Activated T-helper 1 cell treated with anti-CD3 and anti-CD28 coated beads, Interleukin-12 subunit alpha, Interleukin-12 subunit beta, Interleukin-2, Interleukin-4 antibody, amounts not matched to agents 30 ng/mL and 10 ng/mL and 1 ng/mL, durations not matched to agents 14 hours and 24 hours and 36 hours (primary cell): ENCODE measurements at places on chromosomes 2 and 18. TPM values are rescaled to one million over a fixed set of nuclear protein-coding genes. Genes with fewer than 3 reads are reported as not detected.

Gene HOXD1
- total RNA-seq: not detected in 2 replicates

Gene MAPK4
- total RNA-seq: not detected in 2 replicates

Gene REG1B
- not detected in 2 replicates for total RNA-seq

Gene AQP12B
- not detected in 2 replicates for total RNA-seq

Gene ANKRD62
- total RNA-seq: not detected in 2 replicates

Gene IL1R2
- total RNA-seq: 1.1 and 1.3 TPM in 2 replicates

Gene HES6
- 10.3 and 11.2 TPM in 2 replicates for total RNA-seq

Gene CACNB4
- 0.39 and 0.83 TPM in 2 replicates for total RNA-seq

Gene NGEF
- 0.21 TPM in 1 of 2 replicates, not detected in the other for total RNA-seq

Gene HRH4
- 1.7 and 1.9 TPM in 2 replicates for total RNA-seq

Gene CREG2
- total RNA-seq: not detected in 2 replicates

DNA sequence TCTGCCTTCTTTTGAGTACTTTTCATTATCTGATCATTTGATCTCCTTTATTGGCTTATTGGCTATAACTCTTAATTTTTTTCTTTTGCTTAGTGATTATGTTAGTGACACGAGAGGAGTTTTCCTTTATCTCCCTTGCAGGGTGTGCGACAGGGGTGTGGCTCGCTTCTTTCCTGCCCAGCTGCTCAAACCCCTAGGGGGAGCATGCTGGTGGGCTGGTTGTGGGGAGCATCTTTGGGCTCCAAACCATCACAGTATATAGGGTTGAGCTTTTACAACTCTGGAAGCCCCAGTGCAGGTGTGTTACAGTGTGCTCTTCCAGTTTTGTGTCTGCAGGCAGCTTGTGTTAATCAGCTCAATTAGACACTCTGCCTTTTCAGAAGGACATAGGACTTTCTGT is 357.0 kb upstream of the TMEFF2 start:
- no peaks in the 10 kb centered on the region for H3K4me1 ChIP-seq
- H3K4me3 ChIP-seq: no peak overlapping the region
- H3K36me3 ChIP-seq: no peaks in the 10 kb centered on the region
- H3K27me3 ChIP-seq: no peaks in the 10 kb centered on the region
- no peak overlapping the region for H3K27ac ChIP-seq

- no peaks in the 10 kb centered on the region for H3K27me3 ChIP-seq
- H3K4me3 ChIP-seq: no peak overlapping the region
- no peak overlapping the region for H3K27ac ChIP-seq
- H3K36me3 ChIP-seq: no peaks in the 10 kb centered on the region
These were observed 458.3 kb upstream of the SLC14A2 start for GRCh38 chr18:45156946-45157345.

GRCh38 chr2:239343946-239344856 is 56.6 kb downstream of the HDAC4 start:
- H3K4me3 ChIP-seq: no peak overlapping the region
- H3K36me3 ChIP-seq: peaks cover 9% of the 10 kb centered on the region
- peaks cover 33% of the 10 kb centered on the region for H3K4me1 ChIP-seq
- DNase-seq: no peak
- no peak overlapping the region for H3K27ac ChIP-seq

DNA sequence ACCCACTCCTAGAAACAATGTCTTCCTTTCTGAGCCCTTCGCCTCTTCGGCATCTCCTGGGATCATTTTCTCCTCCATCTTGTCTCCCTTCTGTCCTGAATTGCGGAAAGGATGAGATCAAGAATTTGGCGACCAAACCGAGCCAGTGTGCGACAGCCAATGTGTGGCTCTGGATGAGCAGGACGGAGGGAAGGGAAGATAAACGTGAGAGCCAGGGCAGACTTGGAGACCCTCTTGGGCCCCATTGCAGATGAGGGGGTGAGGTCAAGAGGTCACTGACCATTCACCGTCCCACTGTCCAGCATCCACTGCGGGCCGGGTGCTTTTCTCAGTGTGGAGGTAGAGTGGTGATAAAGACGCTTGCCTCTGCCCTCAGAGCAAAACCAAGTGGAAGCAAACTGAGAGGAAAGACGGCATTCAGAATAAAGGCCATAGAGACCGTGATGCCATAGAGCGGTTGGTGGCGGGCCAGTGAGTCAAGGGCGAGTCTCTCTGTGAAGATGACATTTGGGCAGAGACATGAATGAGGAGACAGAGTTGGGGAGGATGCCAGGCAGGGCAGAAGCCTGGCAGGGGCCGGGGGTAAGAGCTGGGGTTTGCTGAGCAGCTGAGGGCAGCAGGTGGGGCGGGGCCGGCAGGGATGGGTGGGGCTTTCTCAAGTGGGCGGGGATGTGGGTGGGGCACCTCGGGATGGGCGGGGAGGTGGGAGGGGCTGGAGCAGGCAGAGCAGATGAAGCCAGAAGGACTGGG is 55.6 kb downstream of the ACAA2 start:
- peak overlapping the region; percentile 11 for H3K27ac ChIP-seq
- DNase-seq: no peak
- H3K36me3 ChIP-seq: no peaks in the 10 kb centered on the region
- H3K4me1 ChIP-seq: no peaks in the 10 kb centered on the region
- H3K27me3 ChIP-seq: peaks cover 16% of the 10 kb centered on the region

GRCh38 chr18:78408623-78409022 is 571.0 kb upstream of the SALL3 start:
- H3K27ac ChIP-seq: no peak overlapping the region
- no peaks in the 10 kb centered on the region for H3K36me3 ChIP-seq
- H3K4me1 ChIP-seq: peaks cover 9% of the 10 kb centered on the region
- no peak overlapping the region for H3K4me3 ChIP-seq
- DNase-seq: no peak
- peaks cover 2% of the 10 kb centered on the region for H3K27me3 ChIP-seq

GRCh38 chr2:22326250-22326649 is 1058.7 kb upstream of the KLHL29 start:
- no peak for DNase-seq
- H3K36me3 ChIP-seq: no peaks in the 10 kb centered on the region
- H3K4me1 ChIP-seq: no peaks in the 10 kb centered on the region
- no peaks in the 10 kb centered on the region for H3K27me3 ChIP-seq

DNA sequence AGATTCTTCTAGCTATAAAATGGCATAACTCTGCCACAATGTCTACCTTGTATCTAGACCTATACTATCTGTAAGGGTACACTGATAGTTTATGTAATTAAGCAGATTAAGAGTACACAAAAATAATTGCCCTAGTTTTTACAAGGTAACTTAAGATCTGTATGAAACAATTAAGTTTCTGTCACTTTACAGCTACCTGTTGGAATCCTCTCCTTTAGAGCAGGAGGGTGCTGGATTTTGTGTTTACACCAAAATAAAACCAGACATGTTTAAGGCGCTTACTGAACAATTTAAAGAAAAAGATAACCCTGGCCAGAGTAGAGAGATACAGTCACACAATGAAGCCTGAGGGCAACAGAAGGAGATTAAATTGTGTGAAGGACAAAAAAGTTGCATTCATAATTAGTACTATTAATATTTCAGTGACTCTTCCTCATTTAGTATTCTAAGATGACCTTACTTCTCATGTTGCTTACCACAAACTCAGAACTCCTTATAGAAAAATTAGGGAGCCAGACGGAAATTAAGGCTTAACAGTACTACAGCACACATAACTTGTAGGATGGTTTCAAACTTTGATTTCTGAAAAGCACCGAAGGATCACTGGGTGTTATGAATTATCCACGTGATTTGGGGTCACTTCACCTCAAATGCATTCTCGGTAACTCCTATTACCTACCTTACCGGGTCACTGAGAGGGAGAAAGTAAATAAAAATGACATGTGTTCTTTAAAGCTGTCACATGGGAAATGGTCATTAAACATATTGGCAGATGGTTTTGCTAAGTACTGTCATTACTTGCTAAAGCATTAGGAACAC is 1.0 kb downstream of the DARS1 start:
- H3K4me3 ChIP-seq: peak overlapping the region; percentile 91
- no peak for DNase-seq
- peaks cover 66% of the 10 kb centered on the region for H3K4me1 ChIP-seq

DNA sequence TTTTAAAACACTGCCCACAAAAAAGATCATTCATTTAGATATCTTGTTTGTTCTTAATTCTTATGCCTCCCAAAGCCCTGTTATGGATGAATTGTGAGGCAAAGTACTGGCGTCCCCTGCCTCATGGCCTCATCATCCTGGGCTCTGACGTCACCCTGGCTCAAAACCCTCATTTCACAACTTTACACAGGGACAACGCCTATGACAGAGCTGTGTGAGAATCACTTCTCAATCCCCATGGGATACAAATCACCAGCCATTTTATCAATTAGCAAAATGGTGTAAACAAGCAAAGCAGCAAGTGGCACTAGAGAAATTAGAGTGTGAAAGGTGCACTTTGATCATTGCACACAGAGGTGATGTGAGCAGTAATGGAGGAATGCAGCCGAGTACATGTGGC is 16.6 kb downstream of the FHOD3 start:
- H3K4me3 ChIP-seq: no peak overlapping the region
- H3K4me1 ChIP-seq: no peaks in the 10 kb centered on the region
- H3K27me3 ChIP-seq: peaks cover 12% of the 10 kb centered on the region

- no peaks in the 10 kb centered on the region for H3K36me3 ChIP-seq
- H3K27ac ChIP-seq: no peak overlapping the region
- no peak overlapping the region for H3K4me3 ChIP-seq
- H3K27me3 ChIP-seq: peaks cover 4% of the 10 kb centered on the region
- no peak for DNase-seq
- no peaks in the 10 kb centered on the region for H3K4me1 ChIP-seq
These were observed 49.3 kb downstream of the FN1 start for GRCh38 chr2:215386566-215386965.

DNA sequence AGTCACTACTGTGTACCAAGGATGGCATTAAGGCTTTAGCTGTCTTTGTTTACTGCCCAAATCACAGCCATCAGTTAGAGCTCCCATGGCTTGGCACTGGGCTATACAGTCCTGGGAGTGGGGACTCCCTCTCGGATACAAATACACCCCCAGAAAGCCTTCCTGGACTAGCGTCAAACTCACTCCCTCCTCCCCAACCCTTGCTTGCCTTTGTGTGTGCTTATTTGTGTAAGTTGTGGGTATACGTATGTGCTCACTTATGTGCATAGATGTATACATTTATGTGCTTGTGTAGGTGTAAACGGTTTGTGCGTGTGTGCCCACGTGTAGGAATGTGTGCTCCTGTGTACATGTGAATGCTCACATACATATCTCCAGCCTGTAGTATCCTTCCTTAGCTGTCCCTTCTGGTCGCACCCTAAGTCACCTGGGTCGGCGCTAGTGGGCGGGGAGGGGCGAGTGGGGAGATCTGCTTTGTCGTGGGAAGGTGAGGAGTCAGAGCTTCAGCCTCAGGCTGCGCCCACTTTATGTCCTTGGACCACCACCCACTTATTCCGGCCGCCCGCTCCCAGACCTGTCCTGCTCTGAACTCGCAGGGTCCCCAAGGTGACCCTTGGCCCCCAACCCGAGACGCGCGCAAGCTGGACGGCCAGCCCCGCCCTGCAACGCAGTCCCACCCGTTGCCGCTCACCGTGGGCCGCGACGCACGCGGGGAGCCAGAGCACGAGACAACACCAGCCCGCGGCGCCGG is 461 bp downstream of the PRADC1 start:
- no peak for DNase-seq
- peaks cover 20% of the 10 kb centered on the region for H3K36me3 ChIP-seq
- H3K27ac ChIP-seq: peak overlapping the region; percentile 68
- no peaks in the 10 kb centered on the region for H3K27me3 ChIP-seq
- peaks cover 28% of the 10 kb centered on the region for H3K4me1 ChIP-seq

- H3K36me3 ChIP-seq: no peaks in the 10 kb centered on the region
- no peak overlapping the region for H3K27ac ChIP-seq
- no peak overlapping the region for H3K4me3 ChIP-seq
- no peaks in the 10 kb centered on the region for H3K4me1 ChIP-seq
These were observed 36.1 kb downstream of the SDC1 start for GRCh38 chr2:20188851-20189250.

- no peaks in the 10 kb centered on the region for H3K27me3 ChIP-seq
- H3K4me1 ChIP-seq: peaks cover 36% of the 10 kb centered on the region
- H3K27ac ChIP-seq: no peak overlapping the region
- H3K4me3 ChIP-seq: no peak overlapping the region
These were observed 156.1 kb upstream of the SLC39A10 start for GRCh38 chr2:195500879-195501278.

DNA sequence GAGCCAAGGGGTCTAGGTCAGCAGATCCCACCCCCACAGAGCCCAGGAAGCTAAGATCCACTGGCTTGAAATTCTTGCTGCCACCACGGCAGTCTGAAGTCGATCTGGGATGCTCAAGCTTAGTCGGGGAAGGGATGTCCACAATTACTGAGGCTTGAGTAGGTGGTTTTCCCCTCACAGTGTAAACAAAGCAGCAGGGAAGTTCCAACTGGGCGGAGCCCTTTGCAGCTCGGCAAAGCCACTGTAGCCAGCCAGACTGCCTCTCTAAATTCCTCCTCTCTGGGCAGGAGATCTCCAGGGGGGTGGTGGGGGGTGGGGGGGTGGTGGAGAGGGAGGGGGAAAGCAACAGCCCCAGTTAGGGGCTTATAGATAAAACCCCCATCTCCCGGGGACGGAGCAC is 419.5 kb downstream of the NUP35 start:
- no peaks in the 10 kb centered on the region for H3K27me3 ChIP-seq
- H3K27ac ChIP-seq: no peak overlapping the region
- DNase-seq: no peak
- no peaks in the 10 kb centered on the region for H3K4me1 ChIP-seq
- no peaks in the 10 kb centered on the region for H3K36me3 ChIP-seq
- H3K4me3 ChIP-seq: no peak overlapping the region

- H3K27ac ChIP-seq: no peak overlapping the region
- peak overlapping the region; percentile 68 for H3K4me3 ChIP-seq
- H3K36me3 ChIP-seq: no peaks in the 10 kb centered on the region
- DNase-seq: peak; percentile 17
- H3K27me3 ChIP-seq: peaks cover 5% of the 10 kb centered on the region
These were observed 48.1 kb downstream of the TIMM21 start for GRCh38 chr18:74196220-74197119.
